ENCODE measurements at places on chromosomes 13 and 19. TPM values are rescaled to one million over a fixed set of nuclear protein-coding genes. Genes with fewer than 3 reads are reported as not detected.

GRCh38 chr13:38950987-38951386 lies 39.6 kb downstream of the STOML3 start:
- H3K27me3 ChIP-seq: no peaks in the 10 kb centered on the region
- no peak for DNase-seq
- no peak overlapping the region for H3K27ac ChIP-seq
- no peaks in the 10 kb centered on the region for H3K4me1 ChIP-seq
- H3K36me3 ChIP-seq: no peaks in the 10 kb centered on the region

DNA sequence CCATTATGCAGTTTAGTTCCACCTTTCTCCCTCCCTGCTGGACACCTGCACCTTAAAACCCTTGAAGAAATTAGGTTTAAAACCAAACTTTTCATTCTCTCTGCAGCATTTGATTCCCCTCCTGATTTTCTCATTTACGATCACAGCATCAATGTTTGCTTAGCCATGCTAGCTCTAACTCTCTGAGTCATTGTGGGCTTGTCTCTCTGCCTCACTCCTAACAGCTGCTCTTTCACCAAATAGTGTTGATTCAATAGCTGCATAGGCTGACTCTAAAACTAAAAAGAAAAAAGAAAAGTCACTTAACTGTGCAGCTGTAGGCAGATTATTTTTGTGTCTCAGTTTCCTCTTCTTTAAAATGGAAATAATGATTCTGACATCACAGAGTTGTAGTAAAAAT lies 1124.9 kb downstream of the DIAPH3 start:
- no peaks in the 10 kb centered on the region for H3K4me1 ChIP-seq
- no peak overlapping the region for H3K27ac ChIP-seq
- no peaks in the 10 kb centered on the region for H3K36me3 ChIP-seq
- no peak for DNase-seq

DNA sequence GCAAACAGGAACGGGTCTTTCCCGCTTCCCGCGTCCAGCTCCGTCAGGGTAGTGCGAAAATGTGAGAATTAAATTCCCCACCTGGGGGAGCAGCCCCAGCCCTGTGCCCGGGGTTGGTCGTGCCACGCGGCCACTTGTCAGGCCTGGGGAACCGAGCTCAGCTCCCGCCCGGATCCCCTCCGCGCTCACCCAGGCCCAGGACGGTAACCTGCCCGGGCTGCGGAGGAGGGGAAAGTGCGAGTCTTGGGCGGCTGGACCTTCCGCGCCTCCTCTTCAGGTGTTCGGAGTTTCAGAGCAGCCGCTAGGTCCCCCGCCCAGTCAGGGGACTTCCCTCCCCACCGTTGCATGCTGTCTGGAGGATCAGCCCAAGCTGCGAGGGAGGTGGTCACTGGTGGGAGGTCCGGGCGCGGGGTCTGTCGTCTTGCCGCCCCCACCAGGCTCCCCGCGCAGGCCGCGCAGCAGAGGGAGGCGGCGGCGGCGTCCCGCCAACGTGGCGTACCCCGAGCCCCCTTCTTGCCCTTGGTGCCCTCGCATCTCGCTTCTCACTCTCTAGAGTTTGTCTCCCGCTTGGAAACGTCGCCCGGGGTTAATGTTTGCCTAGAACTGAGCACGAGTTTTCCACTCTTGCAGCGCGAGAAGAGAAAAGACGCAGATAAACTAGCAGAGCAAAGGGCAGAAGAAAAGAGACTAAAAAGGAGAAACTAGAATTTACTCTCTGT lies 8.1 kb downstream of the URAD start:
- DNase-seq: no peak
- H3K4me1 ChIP-seq: peaks cover 4% of the 10 kb centered on the region
- no peaks in the 10 kb centered on the region for H3K36me3 ChIP-seq
- peaks cover 81% of the 10 kb centered on the region for H3K27me3 ChIP-seq
- H3K4me3 ChIP-seq: no peak overlapping the region

- H3K4me3 ChIP-seq: no peak overlapping the region
- DNase-seq: no peak
- H3K4me1 ChIP-seq: no peaks in the 10 kb centered on the region
- H3K27ac ChIP-seq: no peak overlapping the region
- H3K36me3 ChIP-seq: peaks cover 94% of the 10 kb centered on the region
- no peaks in the 10 kb centered on the region for H3K27me3 ChIP-seq
Measured at GRCh38 chr13:98877936-98878335, 99.9 kb downstream of the DOCK9 start.

GRCh38 chr13:38685974-38686576 lies 802 bp upstream of the FREM2 start:
- no peaks in the 10 kb centered on the region for H3K36me3 ChIP-seq
- no peaks in the 10 kb centered on the region for H3K4me1 ChIP-seq
- H3K27me3 ChIP-seq: peaks cover 45% of the 10 kb centered on the region
- no peak for DNase-seq
- peak overlapping the region; percentile 39 for H3K4me3 ChIP-seq

DNA sequence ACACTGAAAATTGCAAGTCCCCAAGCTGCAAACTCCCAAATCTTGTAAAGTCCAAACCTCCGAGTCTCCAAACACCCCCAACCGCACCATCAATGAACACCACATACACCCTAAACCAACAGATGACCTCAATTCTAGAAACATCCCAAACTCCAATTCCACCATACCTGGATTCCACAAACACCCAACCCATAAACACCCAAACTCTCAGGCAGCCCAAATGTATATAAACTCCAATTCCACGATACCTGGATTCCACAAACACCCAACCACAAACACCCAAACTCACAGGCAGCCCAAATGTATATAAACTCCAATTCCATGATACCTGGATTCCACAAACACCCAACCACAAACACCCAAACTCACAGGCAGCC lies 470 bp downstream of the C3 start:
- DNase-seq: no peak
- peak overlapping the region; percentile 47 for H3K4me3 ChIP-seq
- H3K36me3 ChIP-seq: no peaks in the 10 kb centered on the region
- peaks cover 26% of the 10 kb centered on the region for H3K4me1 ChIP-seq

DNA sequence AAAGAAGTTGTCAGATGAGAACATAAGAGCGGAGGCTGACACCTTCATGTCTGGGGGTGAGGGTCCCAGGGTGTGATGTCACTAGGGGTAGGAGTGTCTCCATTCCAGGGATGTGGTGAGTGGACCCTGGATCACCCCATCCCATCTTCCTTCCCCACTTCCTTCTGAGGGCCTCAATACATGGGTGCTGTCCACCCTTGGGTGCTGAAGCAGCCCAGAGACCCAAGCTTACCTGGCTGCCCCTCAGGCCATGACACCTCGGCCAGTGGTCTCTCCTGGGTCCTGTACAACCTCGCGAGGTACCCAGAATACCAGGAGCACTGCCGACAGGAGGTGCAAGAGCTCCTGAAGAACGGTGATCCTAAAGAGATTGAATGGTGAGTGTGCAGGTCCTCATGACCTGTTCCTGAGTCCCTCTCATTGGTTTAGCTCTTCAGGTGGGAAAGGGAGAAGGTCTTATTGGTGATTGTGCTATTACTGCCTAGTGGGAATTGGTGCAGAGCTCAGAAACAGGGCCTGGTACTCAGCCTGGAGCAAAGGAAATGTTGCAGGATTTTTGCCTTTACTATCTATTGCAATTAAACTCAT lies 37.7 kb upstream of the CYP4F8 start:
- H3K27me3 ChIP-seq: no peaks in the 10 kb centered on the region
- H3K36me3 ChIP-seq: no peaks in the 10 kb centered on the region
- no peak overlapping the region for H3K27ac ChIP-seq
- DNase-seq: no peak

DNA sequence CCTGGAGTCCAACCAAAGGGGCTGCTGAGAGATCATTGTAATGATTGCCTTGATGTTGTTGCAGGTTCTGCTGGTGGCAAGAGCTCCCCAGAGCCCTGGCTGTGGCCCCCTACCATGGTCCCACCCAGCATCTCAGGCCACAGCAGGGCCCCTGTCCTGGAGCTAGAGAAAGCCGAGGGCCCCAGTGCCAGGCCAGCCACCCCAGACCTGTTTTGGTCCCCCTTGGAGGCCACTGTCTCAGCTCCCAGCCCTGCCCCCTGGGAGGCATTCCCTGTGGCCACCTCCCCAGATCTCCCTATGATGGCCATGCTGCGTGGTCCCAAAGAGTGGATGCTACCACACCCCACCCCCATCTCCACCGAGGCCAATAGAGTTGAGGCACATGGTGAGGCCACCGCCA lies 15.5 kb downstream of the NCAN start:
- no peak overlapping the region for H3K27ac ChIP-seq
- no peak overlapping the region for H3K4me3 ChIP-seq
- peaks cover 12% of the 10 kb centered on the region for H3K27me3 ChIP-seq
- DNase-seq: peak; percentile 29
- H3K4me1 ChIP-seq: peaks cover 9% of the 10 kb centered on the region

- no peaks in the 10 kb centered on the region for H3K36me3 ChIP-seq
- H3K4me1 ChIP-seq: no peaks in the 10 kb centered on the region
- no peak overlapping the region for H3K27ac ChIP-seq
- no peak for DNase-seq
- H3K27me3 ChIP-seq: no peaks in the 10 kb centered on the region
Measured at GRCh38 chr13:100506600-100507422, 81.8 kb downstream of the GGACT start.

- peak overlapping the region; percentile 98 for H3K4me3 ChIP-seq
- H3K27ac ChIP-seq: peak overlapping the region; percentile 99
- H3K4me1 ChIP-seq: peaks cover 14% of the 10 kb centered on the region
Measured at GRCh38 chr19:47228168-47228936, 2.6 kb downstream of the BBC3 start.

DNA sequence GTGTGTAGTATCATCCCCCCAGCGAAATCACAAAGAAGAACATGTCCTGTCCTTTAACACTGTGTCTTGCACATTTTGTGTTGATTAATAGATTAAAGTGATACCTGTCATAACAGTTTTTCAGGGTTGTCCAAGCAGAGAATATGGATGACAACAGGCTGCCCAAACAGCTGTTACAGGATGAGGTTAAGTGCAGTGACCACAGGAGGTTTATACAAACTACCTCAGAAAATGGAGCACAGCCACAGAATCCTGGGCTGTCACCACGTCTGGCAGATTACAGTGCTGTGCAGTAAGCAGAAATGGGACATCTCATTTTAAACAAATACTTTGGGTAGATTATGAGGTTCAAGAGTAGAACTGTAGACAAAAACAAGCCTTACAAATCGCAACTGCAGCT lies 575.6 kb downstream of the DCT start:
- H3K36me3 ChIP-seq: no peaks in the 10 kb centered on the region
- no peaks in the 10 kb centered on the region for H3K27me3 ChIP-seq
- no peak overlapping the region for H3K27ac ChIP-seq
- H3K4me3 ChIP-seq: no peak overlapping the region

DNA sequence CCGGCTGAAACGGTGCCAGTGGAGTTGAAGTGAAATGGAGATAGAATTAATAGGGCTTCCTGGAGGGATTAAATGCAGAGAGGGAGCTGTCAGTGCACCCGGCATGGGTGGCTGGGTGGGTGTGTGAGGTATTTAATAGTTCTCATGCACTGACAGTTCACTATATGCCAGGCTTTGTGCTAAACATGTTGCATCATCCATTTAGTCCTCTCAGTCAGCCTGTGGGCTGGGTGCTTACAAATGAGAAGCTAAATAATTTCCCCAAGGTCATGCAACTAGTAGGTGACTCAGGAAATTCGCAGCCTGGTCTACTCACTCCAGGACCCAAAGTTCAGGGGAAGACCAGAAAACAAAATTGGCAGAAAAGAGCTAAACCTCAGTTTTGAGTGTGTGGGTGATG lies 63.5 kb upstream of the SPATA13 start:
- no peak overlapping the region for H3K4me3 ChIP-seq
- H3K4me1 ChIP-seq: no peaks in the 10 kb centered on the region
- H3K36me3 ChIP-seq: no peaks in the 10 kb centered on the region
- H3K27ac ChIP-seq: no peak overlapping the region

GRCh38 chr13:101626925-101627555 lies 174.6 kb downstream of the ITGBL1 start:
- no peaks in the 10 kb centered on the region for H3K27me3 ChIP-seq
- no peak for DNase-seq
- H3K4me3 ChIP-seq: peak overlapping the region; percentile 10
- H3K27ac ChIP-seq: peak overlapping the region; percentile 26
- H3K36me3 ChIP-seq: no peaks in the 10 kb centered on the region

DNA sequence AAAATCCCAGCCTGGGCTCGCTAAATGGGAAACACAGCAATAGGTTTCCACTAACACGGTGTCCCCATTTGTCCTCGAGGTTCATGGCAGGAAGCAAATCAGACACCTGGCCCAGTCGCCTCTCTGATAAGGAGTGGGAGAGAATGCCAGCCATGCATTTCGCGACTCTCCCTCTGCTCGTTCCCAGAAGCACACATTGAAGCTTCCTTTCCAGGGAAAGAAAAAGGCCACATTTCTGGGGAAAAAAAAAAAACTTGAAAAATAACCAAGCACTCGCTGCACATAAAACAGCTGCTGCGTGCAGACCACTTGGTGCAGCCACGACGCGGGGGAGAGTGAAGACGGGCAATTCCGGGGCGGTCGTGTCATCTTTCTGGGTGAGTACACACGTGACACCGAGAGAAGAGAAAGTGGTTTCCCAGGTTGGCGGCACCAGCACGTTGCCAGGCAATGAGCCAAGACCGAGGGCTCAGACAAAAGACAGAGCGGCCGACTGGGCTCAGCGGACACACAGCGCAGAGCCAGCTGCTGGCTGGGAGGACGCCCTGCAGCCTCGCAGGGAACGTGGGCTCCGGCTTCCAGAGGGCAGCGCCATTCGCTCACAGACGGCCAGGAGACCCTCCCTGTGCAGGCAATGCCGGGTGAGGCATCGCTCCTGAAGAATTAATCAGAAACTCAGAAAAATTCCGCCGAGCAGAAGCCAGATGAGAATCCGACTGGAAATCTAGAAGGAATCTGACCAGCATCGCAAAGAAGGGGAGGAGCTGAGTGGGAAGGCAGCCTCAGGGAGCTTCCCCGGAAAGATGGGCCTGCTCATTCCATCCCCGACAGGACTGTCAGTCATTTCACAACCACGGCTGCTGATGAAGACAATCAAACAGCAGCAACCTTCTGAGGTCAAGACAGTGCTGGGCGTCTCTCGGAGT lies 83.2 kb upstream of the IRS2 start:
- H3K27me3 ChIP-seq: peaks cover 19% of the 10 kb centered on the region
- peak overlapping the region; percentile 12 for H3K4me3 ChIP-seq
- no peaks in the 10 kb centered on the region for H3K36me3 ChIP-seq
- DNase-seq: peak; percentile 60

- peak; percentile 46 for DNase-seq
- no peak overlapping the region for H3K4me3 ChIP-seq
- H3K27me3 ChIP-seq: no peaks in the 10 kb centered on the region
- no peak overlapping the region for H3K27ac ChIP-seq
- H3K4me1 ChIP-seq: no peaks in the 10 kb centered on the region
Measured at GRCh38 chr19:5434970-5435641, 20.1 kb upstream of the ZNRF4 start.

Gene PTGER1
- 0.76 TPM for total RNA-seq

Gene SERTAD3
- total RNA-seq: 31.7 TPM

Gene TEX29
- total RNA-seq: 0.42 TPM

Gene IZUMO1
- 1.5 TPM for total RNA-seq

Gene ZGLP1
- total RNA-seq: 2.8 TPM

Gene PEAK3
- total RNA-seq: 8.5 TPM

Gene SLC10A2
- not detected for total RNA-seq

Gene PSG2
- not detected for total RNA-seq

Gene TSSK6
- total RNA-seq: 1.4 TPM
